Head of caudate nucleus (tissue), 42 donors: ENCODE measurements at places on chromosomes 1 and 21.

DNA sequence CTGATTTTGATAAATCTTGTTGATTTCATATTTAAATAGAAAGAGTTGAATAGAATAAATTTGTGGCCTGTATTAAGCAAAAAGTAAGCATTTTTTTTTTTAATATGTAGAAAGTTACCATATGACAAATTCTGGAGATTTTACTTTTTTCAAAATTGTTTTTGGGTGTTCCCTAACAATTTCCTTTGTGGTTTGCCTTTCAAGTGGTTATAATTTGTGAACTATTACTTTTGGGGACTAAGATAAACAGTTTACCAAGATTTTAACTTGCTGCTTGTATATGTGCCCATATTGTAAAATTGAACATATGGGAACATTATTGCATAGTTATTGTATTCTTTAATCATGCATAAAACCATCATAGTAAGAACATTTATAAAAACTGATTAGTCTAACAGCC lies 34.6 kb downstream of the SLC30A7 start:
- no peak for DNase-seq

GRCh38 chr1:53315456-53316423 lies 12.1 kb downstream of the LRP8 start:
- DNase-seq, result no peak

DNA sequence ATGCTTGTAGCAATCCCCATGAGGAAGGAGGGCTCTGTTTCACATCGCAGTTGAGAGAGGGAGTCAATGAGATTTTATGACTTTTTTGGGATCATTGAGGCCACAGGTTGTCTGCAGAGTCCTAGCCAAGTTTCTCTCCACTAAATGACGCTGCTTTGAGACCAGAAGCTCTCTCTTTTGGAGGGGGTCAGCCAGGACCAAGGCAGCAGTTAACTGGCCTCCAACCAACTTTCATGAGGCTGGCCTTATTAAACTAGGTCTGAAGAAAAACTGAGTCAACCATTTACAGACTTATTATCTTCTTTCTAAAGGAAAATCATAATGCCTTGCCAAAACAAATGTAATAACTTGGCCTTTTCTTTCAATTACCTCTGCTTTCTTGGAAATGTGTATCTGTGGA lies 8.6 kb downstream of the WLS start:
- DNase-seq, result no peak

DNA sequence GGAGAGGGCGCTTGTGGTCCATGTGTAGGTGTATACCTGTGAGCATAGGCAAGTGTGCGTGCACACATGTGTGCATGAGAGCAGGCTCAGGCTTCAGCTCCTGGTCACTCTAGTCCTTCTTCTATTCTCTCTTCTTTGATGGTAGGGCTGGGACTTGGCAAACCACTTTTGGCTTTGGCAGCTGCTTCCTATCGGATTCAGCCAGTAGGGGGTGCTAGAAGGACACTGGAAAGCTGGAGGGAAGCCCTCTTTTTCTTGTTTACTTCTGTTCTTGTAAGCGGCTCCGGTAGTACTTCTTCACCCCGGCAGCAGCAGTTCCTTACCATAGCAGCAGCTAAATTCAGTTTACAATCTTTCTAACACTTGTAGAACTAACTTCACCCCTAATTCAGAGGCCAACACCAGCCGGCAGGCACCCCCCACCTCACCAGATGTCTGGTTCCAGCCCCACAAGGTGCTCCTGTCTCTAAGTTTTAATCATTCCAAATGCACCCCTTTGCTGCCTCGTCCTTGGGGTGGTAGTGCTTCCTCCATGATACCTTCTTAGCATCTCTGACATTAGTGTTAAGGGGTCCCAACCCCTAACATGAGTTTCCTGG lies 25.1 kb downstream of the NENF start:
- DNase-seq, result peak; percentile 72

DNA sequence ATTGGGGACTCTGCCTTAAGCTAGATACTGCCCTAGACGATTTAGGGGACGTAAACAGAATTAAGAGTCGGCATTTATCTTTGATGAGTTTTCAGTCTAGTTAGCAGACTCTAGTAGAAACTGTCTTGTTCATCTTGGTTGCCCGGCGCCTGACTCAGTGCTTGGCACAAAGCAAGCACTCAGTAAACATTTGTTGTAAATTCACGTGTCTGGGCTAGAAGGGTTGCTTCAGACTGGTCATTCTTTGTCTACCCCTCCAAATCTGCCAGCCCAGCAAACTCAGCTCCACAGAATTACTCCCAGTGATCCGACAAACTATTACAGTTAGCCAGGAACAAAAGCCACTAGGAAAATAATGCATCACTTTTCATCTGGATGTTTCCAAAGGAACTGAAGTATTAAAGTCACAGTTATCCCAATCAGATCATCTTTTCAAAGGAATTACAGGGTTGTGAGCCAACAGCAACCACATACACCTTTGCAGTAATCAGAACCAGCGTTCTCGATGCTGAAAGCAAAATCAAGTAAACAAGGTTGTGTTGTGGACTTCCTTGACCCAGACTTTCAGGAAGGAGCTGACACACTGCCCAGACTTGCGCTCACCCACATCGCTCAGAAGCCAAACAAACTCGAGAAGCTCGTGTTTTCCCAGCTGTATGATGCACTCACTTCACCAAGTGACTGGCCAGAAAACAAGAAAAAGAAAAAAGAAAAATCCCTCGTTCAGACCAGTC lies 66.5 kb upstream of the GADD45A start:
- no peak for DNase-seq

- DNase-seq, result no peak
Measured at GRCh38 chr1:171637928-171638576, 14.4 kb downstream of the MYOC start.

GRCh38 chr1:227223171-227223806 lies 95.0 kb downstream of the CDC42BPA start:
- DNase-seq, result no peak

- peak; percentile 79 for DNase-seq
Measured at GRCh38 chr1:201737352-201738060, 91.5 kb upstream of the IPO9 start.

DNA sequence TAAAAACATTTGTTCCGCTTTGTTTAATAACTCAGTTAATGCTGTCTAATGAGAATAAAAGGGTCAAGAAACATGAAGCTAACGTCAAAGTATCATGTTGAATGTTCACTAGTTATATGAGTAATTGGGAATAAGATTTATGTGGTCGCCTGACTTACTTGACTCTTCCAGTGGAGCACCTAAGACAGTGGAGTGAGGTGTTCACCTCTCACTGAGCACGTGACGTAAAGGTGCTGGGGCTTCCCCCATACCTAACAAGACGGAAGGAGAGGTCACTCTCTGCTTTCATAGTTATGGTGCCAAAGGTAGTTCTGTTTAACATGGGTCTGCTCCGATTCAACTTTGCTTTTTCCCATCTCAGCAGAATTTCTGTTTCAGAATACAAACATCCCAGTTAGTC lies 686 bp downstream of the KMO start:
- no peak for DNase-seq

- DNase-seq, result no peak
Measured at GRCh38 chr1:17554954-17555353, 15.5 kb downstream of the ARHGEF10L start.

- DNase-seq, result no peak
Measured at GRCh38 chr21:42468491-42469131, 27.4 kb downstream of the RSPH1 start.

DNA sequence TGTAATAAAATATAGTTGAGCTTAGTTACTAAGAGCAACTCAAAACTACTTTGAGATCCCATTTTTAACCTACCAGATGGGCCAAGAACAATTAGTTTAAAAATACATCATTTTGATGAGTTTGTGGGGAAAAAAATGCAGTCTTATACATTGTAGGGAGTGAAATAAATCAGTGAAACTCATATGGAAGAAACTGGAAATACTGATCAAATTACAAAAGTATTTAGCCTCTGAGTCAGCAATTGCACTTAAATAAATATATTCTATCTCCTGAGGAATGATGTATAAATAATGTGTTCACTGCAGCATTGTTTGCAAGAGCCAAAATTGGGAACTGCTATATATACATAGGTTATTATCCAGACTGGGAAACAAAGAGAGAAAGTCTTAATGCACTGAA lies 4.6 kb upstream of the SMCP start:
- DNase-seq, result no peak

GRCh38 chr1:37158113-37158749 lies 123.9 kb upstream of the GRIK3 start:
- no peak for DNase-seq
